Panc1 (cell line): ENCODE measurements at places on chromosomes 16 and 17. TPM values are rescaled to one million over a fixed set of nuclear protein-coding genes. Genes with fewer than 3 reads are reported as not detected.

The NFE2L1 gene
- 210 TPM for total RNA-seq

- H3K36me3 ChIP-seq = peaks cover 39% of the 10 kb centered on the region
- no peak overlapping the region for H3K27ac ChIP-seq
- H3K4me1 ChIP-seq = 0 out of 2 replicates have a peak, but pooled peaks cover under 1% of the 10 kb centered on the region
Measured at GRCh38 chr17:21019976-21020586, 22.7 kb downstream of the USP22 start.

DNA sequence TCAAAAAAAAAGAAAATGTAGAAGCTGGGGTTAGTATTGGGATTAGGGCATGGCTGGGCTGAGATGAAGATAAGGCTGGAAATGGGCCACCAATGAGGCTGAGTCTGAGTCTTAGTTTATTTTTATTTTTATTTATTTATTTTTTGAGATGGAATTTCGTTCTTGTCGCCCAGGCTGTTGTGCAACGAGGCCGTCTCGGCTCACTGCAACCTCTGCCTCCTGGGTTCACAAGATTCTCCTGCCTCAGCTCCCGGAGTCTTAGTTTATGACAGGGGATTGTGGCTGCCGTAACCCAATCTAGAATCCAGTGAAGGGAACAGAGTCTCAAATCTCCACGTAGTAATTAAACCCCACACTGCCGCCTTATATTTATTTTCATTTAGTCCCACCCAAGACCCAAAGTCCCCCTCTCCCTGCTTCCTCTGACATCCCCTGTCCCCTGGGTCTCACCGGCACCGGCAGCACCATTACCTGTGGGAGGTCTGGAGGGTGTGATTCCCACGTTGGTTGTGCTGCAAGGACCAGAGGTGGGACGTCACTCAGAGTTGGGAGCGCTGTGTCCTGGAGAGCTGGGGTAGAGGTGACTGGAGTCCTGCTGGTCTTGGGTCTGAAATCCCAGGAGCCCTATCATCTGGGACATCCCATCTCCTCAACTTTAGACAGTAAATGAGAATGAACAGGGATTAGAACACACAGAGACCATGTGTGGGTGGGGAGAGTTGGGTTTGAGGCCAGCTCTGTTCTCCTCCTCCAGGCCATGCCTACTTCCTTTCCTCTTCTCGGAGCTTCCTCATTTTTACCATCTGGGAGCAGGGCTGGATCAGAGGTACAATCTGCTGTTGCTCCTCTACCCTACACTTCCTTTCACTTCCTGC is at the start of gene CLEC10A:
TSS of gene CLEC10A (minus strand) at position 671 of the 875 bp plus-strand sequence. CDS start 1,439 bp downstream, outside the sequence.
- no peaks in the 10 kb centered on the region for H3K36me3 ChIP-seq
- H3K4me3 ChIP-seq = no peak within 1 kb of the TSS
- no peak for DNase-seq

DNA sequence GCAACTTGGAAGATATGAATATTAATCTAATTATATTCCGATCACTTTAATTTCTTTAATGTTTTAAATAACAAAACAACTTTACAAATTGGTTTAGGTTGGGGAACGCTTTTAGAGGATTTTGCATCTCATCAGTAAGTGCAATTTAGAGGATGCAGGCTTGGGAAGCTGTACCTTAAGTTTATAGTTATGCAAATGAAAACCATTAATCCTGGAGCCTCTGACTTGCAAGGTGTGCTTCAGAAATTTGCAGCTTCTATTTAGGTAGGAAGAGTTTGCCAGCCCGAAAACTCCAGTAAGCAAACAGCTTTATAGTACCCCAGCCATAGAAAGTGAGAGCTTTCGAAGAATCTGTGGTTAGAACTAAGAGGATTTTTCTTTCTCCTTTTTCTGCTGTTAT is 547.0 kb downstream of the MAF start:
- H3K27ac ChIP-seq = no peak overlapping the region
- no peak for DNase-seq
- no peaks in the 10 kb centered on the region for H3K27me3 ChIP-seq
- no peak overlapping the region for H3K4me3 ChIP-seq

- no peak overlapping the region for H3K4me3 ChIP-seq
- H3K27me3 ChIP-seq = no peaks in the 10 kb centered on the region
- H3K4me1 ChIP-seq = peaks cover 4% of the 10 kb centered on the region; the same call in 1 of the 2 replicates
- no peaks in the 10 kb centered on the region for H3K36me3 ChIP-seq
Measured at GRCh38 chr16:56102906-56103305, 88.4 kb upstream of the GNAO1 start.
